Adipocyte (in vitro differentiated cells): ENCODE measurements at places on chromosomes 7 and 10.

DNA sequence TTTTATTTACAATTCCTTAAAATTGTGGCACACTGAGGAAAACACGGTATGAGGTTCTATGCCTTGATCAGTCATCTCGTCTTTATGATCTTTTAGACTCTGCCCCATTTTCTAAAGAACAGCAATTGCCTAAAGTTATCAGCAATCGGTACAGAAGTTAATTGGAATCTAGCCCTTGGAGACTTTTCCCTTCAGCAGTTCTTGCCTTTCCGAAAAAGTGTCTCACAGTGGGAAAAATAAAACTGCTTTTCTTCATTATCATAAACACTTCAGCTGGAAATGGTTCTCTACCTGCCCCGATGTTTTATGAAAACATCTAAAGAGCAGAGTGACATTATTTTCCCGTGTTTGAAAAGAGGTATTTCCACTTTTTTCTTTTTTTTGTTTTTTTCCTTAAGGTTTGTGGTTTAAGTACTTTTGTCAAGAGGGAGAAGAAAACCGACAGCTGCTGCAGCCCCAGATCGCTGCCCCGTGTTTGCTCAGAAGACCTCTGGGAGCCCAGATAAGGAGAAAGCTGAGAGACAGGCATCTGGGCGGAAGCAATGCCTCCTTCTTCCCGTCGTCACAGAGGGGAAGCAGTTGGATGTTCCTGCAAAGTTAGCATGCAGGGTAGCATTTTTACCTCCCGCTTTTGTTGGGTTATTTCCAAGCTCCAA, 149.7 kb downstream of the FRMD4A start:
- no peak for DNase-seq

DNA sequence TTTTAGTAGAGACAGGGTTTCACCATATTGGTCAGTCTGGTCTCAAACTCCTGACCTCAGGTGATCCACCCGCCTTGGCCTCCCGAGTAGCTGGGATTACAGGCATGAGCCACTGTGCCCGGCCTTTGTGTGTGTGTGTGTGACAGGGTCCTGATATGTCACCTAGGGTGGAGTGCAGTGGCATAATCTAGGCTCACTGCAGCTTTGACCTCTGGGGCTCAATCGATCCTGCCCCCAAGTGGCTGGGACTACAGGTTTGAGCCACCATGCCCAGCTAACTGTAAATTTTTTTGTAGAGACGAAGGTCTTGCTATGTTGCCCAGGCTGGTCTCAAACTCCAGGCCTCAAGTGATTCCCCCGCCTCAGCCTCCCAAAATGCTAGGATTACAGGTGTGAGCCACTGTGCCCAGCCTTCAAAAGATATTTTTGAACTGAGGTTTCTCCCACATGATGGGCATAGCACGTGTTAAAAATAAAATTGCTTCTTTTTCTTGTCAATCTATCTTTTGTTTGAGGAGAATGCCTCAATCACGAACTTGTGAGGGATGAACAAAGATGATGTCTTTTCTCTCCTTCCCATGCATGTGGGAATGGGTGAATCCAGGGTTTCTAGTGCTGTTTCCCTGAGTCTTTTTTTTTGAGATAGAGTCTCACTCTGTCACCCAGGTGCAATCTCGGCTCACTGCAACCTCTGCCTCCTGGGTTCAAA, 30.8 kb upstream of the PSAP start:
- DNase-seq = no peak

DNA sequence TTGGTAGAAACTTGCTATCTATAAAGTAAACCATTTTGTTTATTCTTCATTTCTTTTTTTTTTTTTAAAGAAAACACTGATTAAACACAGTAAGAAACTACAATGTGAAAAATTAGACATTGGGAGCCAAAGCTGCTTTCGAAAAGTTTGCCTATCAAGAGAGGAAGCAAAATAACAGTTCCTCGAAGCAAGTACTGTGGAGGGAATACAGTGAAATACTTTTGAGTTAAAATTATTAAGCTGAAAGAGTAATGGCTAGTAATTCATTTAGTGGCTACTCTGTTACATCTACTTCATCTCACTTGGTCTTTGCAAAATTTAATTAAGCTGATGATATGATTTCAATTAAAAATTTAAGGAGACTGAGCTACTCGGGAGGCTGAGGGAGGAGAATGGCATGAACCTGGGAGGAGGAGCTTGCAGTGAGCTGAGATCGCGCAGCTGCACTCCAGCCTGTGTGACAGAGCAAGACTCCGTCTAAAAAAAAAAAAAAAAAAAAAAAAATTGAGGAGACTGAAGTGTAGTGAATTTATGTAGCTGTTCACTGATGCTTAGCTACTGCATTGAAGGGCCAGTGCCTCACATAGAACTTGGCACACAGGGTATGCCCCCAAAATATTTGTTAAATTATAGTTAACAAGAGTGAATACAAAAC, 982.1 kb upstream of the MBL2 start:
- no peak for DNase-seq

GRCh38 chr10:133461841-133462240, 8.1 kb downstream of the SCART1 start:
- DNase-seq = no peak

DNA sequence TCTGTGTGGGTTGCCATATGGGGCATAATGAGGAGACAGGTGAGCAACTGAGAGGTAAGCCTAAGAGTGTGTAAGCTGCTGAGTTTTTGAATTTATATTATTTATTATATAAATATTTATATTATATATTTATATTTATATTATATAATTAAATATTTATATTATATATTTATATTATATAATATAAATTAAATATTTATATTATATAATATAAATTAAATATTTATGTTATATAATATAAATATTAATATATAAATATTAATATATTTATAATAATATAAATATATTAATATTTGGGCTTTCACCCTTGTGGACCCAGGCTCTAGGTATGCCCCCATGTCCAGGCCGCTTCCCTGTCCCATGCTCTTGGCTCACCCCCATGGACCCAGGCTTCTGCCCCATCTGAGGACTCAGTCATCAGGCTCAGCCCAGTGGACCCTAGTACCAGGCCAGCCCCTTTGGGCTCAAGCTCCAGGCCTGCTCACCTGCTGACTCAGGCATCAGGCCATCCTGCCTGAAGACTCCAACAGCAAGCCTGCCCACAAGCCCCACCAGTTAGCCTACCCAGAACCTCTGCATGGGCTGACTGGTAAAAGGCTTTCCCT, 755.4 kb downstream of the SUGCT start:
- DNase-seq = no peak

DNA sequence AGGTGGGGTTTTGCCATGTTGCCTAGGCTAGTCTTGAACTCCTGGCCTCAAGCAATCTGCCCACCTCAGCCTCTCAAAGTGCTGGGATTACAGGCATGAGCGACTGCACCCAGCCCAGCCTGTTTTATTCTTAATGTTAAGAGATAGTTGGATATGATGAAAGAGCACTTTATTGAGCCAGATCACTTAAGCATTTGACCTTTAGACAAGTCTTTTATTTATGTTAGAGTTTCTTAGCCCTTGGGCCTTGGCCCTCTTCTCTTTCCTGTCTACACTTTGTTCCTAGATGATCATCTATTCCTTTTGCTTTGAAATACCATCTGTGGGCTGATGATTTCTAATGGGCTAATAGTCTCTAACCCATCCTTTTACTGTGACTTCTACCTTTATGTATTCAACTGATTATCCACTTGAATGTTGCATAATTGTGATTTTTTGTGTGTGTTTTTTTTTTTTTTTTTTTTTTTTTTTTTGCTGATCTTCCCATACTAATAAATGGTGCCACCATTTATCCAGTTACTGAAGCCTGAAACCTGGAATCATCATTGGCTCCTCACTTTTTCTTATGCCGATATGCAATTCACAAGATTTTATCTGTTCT, 34.8 kb downstream of the BTRC start:
- DNase-seq = no peak

DNA sequence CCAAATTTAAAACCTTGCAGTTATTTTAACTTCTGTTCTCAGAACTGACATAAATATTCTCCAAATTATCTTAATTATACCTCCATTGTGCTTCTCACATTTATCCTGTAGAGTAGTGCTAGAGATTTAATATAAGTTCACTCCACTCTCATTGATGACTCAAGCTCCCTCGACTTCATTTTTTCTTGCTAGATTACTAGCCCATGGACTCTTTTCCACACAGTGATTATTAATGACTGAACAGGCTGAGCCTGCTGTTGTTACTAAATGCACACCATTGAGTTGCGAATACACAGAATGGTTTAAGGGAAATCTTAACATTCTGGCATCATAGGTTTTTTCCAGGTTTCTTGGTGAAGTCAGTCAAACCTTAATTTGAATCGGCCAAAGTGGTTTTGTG, 179.5 kb upstream of the AKR1E2 start:
- DNase-seq = no peak

GRCh38 chr7:34677491-34677890, 19.5 kb downstream of the NPSR1 start:
- no peak for DNase-seq

GRCh38 chr10:51097546-51097945, 23.3 kb downstream of the PRKG1 start:
- no peak for DNase-seq
